A549 treated with Mapracorat at 1 μM for 4 hours (cell line): ENCODE measurements at places on chromosomes 1 and 21. TPM values are rescaled to one million over a fixed set of nuclear protein-coding genes. Genes with fewer than 3 reads are reported as not detected.

DLGAP3 gene
- total RNA-seq, result 0.08 to 0.35 TPM (median 0.22 TPM) in 5 replicates

DNASE2B gene
- total RNA-seq, result not detected in 5 replicates

LRRC53 gene
- not detected in 5 replicates for total RNA-seq

CORT gene
- 0.14 to 0.29 TPM (median 0.17 TPM) in 4 of 5 replicates, not detected in the other for total RNA-seq

KMO gene
- total RNA-seq, result 0.64 to 1.6 TPM (median 1.0 TPM) in 5 replicates

ATF6 gene
- 12.3 to 14.9 TPM (median 14.4 TPM) in 5 replicates for total RNA-seq
